Glutamatergic neuron (in vitro differentiated cells): ENCODE measurements at places on chromosomes 11 and 22. TPM values are rescaled to one million over a fixed set of nuclear protein-coding genes. Genes with fewer than 3 reads are reported as not detected.

Gene RCOR2
- total RNA-seq = 286 TPM

Gene OR8G1
- total RNA-seq = not detected

Gene FAM168A
- total RNA-seq = 84.3 TPM

Gene ZBTB3
- 14.6 TPM for total RNA-seq
